ENCODE measurements at places on chromosomes 7 and 10. TPM values are rescaled to one million over a fixed set of nuclear protein-coding genes. Genes with fewer than 3 reads are reported as not detected.

GRCh38 chr10:132607961-132608495, 70.4 kb downstream of the INPP5A start:
- H3K27me3 ChIP-seq = no peaks in the 10 kb centered on the region
- no peaks in the 10 kb centered on the region for H3K36me3 ChIP-seq
- no peaks in the 10 kb centered on the region for H3K4me1 ChIP-seq
- no peak overlapping the region for H3K27ac ChIP-seq

DNA sequence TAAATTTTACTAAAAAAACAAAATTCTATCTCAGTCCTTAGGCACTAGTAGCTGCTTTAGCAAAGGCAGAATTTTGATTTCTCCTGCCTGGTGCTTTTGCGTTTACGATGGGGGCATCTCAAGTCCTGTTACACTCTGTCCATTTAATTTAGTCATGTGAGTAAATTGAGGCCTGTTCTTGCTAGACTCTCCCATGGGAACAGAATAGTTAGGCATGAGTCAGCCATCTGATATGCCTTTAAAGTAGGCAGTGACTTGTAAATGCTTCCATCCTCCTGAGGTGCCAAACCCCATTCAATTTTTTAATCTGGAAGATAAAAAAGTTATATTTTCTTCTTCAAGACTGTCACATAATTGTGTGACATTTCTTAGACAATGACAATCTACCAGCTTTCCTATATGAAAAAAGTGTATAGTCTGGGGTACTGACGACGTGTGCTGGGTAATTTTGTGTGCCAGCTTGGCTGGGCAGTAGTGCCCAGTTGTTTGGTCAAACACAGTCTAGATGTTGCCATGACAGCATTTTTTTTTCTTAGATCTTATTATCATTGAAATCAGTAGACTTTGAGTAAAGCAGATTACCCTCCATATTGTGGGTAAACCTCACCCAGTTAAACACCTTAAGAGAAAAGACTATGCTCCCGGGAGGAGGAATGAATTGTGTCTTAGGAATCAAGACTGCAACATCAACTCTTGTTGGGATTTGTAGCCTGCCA, 603.4 kb downstream of the SORCS1 start:
- H3K4me1 ChIP-seq = no peaks in the 10 kb centered on the region
- no peaks in the 10 kb centered on the region for H3K27me3 ChIP-seq
- no peak overlapping the region for H3K27ac ChIP-seq

DNA sequence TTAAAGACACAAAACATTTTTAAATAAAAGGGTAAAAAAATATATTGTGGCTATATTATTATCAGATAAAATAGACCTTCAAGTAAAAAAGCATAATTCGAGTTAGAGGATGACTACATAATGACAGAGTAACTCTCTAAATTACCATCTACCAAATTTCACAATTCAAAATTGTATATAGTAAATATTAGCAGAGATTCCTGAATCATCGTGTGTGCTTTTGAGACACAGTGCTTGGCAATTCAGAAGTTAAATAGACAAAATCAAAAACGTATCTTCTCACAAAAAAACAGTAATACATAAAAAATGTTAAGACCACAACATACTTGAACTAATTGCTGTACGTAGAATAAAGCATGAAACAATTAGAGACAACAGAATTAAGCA, 110.4 kb downstream of the AHR start:
- no peak overlapping the region for H3K4me3 ChIP-seq
- H3K27ac ChIP-seq = no peak overlapping the region
- no peaks in the 10 kb centered on the region for H3K4me1 ChIP-seq
- H3K36me3 ChIP-seq = no peaks in the 10 kb centered on the region
- no peaks in the 10 kb centered on the region for H3K27me3 ChIP-seq

DNA sequence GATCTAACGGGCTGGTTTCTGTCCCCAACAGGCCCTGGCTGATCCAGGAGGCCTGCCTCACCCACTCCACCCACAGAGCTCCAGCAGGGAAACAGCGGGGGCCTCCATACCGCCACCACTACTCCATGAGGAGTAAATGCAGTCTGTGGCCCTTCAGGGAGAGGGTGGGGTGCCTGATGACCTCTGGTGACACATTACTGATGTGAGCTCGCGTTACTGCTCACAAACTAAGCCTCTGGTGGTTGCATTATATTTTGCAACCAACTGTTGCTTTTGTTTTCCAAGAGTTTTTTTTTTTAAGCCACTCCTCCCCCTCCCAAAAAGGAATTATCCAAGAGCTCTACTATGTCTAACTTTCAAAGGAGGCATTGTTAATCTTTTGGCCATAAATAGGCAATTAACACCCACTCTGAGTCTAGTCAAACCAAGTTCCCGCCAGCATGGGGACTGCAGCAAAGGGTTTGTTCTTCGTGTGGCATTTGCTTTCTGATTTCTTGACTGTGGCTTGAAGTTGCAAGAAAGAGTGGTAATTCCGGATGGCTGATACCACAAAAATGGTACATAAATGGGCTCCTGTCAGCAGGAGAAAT, 72.6 kb downstream of the FAM53B start:
- peaks cover 4% of the 10 kb centered on the region for H3K36me3 ChIP-seq
- DNase-seq = peak; percentile 82
- H3K27ac ChIP-seq = peak overlapping the region; percentile 53
- peaks cover 4% of the 10 kb centered on the region for H3K4me1 ChIP-seq
- H3K4me3 ChIP-seq = no peak overlapping the region
- no peaks in the 10 kb centered on the region for H3K27me3 ChIP-seq

DNA sequence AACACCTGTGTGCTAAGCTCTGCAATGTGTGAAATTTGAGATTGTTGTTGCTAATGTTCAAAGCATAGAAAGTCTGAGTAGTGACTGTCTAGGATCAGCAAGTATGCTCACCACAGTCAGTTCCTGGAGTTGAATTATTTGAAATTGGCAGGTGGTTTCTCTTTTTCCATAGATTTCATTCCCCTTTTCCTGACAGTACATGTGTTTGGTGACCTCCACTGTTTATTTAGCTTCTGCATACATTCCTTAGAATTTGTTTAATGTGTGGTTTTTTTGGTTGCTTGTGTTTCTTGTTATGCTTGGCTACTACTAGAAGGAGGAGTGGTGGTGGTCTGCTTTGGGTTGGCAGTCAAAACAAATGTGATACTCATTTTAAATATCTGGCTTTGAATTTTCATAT, 52.3 kb downstream of the FOXP2 start:
- DNase-seq = no peak
- no peaks in the 10 kb centered on the region for H3K4me1 ChIP-seq
- no peak overlapping the region for H3K4me3 ChIP-seq
- no peaks in the 10 kb centered on the region for H3K27me3 ChIP-seq
- H3K36me3 ChIP-seq = no peaks in the 10 kb centered on the region

GRCh38 chr7:91098566-91098965, 165.7 kb upstream of the FZD1 start:
- H3K4me1 ChIP-seq = no peaks in the 10 kb centered on the region
- H3K4me3 ChIP-seq = no peak overlapping the region
- DNase-seq = no peak
- H3K27ac ChIP-seq = no peak overlapping the region
- no peaks in the 10 kb centered on the region for H3K27me3 ChIP-seq

GRCh38 chr10:21463436-21463835, 62.0 kb downstream of the SKIDA1 start:
- no peak for DNase-seq
- no peak overlapping the region for H3K4me3 ChIP-seq
- no peaks in the 10 kb centered on the region for H3K27me3 ChIP-seq
- no peaks in the 10 kb centered on the region for H3K36me3 ChIP-seq
- no peaks in the 10 kb centered on the region for H3K4me1 ChIP-seq
- no peak overlapping the region for H3K27ac ChIP-seq

- no peak overlapping the region for H3K27ac ChIP-seq
- no peak overlapping the region for H3K4me3 ChIP-seq
- no peaks in the 10 kb centered on the region for H3K4me1 ChIP-seq
- H3K27me3 ChIP-seq = no peaks in the 10 kb centered on the region
Observed at GRCh38 chr10:2509081-2509531, 558.2 kb upstream of the PFKP start.

DNA sequence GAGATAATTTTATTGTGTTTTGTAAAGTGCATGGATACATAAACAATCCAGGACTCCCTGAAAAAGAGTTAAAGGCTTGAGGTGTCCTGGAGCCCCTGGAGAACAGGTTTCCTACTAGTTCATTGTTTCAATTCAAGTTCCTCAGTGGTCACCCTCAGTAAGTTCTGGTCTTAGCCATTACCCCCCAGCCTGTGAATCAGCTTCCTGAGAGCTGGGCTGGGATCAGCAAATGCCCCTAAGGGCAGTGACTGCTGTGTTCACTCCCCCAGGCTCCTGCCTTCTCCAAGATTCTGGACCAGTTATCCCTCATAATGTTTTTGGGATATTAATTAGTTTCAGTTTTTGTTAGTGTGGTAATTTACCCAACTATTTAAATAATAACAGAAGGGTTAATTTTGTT, 151.6 kb upstream of the PRSS58 start:
- no peaks in the 10 kb centered on the region for H3K4me1 ChIP-seq
- no peak overlapping the region for H3K27ac ChIP-seq
- H3K36me3 ChIP-seq = no peaks in the 10 kb centered on the region
- H3K4me3 ChIP-seq = no peak overlapping the region

GRCh38 chr10:103500481-103500880, 7.0 kb downstream of the NEURL1 start:
- no peaks in the 10 kb centered on the region for H3K4me1 ChIP-seq
- DNase-seq = peak; percentile 39
- no peak overlapping the region for H3K27ac ChIP-seq
- H3K27me3 ChIP-seq = peaks cover 25% of the 10 kb centered on the region
- H3K36me3 ChIP-seq = no peaks in the 10 kb centered on the region

The TFR2 gene
- 1.6 TPM for total RNA-seq

The PRPS1L1 gene
- total RNA-seq = not detected
